SJSA1 (cell line): ENCODE measurements at places on chromosomes 1 and 21. TPM values are rescaled to one million over a fixed set of nuclear protein-coding genes. Genes with fewer than 3 reads are reported as not detected.

DNA sequence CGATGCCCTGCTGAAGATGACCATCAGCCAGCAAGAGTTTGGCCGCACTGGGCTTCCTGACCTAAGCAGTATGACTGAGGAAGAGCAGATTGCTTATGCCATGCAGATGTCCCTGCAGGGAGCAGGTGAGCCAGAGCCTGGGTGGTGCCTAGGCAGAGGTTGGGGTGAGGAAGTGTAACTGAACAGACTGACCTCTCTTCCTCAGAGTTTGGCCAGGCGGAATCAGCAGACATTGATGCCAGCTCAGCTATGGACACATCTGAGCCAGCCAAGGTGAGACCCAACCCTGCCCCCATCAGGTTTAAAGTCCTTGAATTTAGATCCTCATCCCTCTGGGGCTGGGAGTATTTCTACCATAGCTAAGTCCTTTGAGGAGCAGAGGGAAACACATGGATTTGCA is 11.8 kb downstream of the PSMD4 start:
- H3K36me3 ChIP-seq = peaks cover 73% of the 10 kb centered on the region
- DNase-seq = no peak
- no peak overlapping the region for H3K4me3 ChIP-seq
- no peaks in the 10 kb centered on the region for H3K4me1 ChIP-seq
- H3K27ac ChIP-seq = no peak overlapping the region
- no peaks in the 10 kb centered on the region for H3K27me3 ChIP-seq

- H3K36me3 ChIP-seq = no peaks in the 10 kb centered on the region
- DNase-seq = no peak
- no peak overlapping the region for H3K27ac ChIP-seq
- no peak overlapping the region for H3K4me3 ChIP-seq
Observed at GRCh38 chr1:184379111-184379752, 7.6 kb upstream of the C1orf21 start.

DNA sequence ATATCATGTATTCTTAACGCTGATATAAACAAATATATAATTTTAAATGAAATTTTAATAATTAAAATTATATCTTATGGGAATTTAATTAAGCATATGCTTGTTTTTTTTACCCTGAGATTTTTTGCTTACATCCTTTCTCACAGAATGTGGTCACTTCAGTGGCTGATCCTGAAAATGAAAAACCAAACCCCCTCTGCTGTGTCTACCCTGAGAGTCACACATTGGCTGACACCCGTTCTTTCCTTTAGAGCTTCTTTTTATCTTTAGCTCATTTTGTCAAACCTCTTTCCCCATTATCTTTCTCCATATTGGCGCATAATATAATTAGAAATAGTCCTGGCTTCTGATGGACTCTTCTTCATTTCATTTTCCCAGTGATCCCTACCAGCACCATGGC is 10.8 kb upstream of the CACYBP start:
- peaks cover 46% of the 10 kb centered on the region for H3K4me1 ChIP-seq
- no peaks in the 10 kb centered on the region for H3K27me3 ChIP-seq
- H3K4me3 ChIP-seq = no peak overlapping the region
- 0 out of 2 replicates have a peak overlapping the region, but pooled peaks have one; percentile 69 for H3K27ac ChIP-seq

GRCh38 chr1:178115260-178115659 is 21.4 kb downstream of the RASAL2 start:
- peaks cover 12% of the 10 kb centered on the region; the same call in 1 of the 2 replicates for H3K36me3 ChIP-seq
- no peaks in the 10 kb centered on the region for H3K27me3 ChIP-seq
- H3K27ac ChIP-seq = no peak overlapping the region
- 0 out of 2 replicates have a peak, but pooled peaks cover 6% of the 10 kb centered on the region for H3K4me1 ChIP-seq
- no peak overlapping the region for H3K4me3 ChIP-seq

DNA sequence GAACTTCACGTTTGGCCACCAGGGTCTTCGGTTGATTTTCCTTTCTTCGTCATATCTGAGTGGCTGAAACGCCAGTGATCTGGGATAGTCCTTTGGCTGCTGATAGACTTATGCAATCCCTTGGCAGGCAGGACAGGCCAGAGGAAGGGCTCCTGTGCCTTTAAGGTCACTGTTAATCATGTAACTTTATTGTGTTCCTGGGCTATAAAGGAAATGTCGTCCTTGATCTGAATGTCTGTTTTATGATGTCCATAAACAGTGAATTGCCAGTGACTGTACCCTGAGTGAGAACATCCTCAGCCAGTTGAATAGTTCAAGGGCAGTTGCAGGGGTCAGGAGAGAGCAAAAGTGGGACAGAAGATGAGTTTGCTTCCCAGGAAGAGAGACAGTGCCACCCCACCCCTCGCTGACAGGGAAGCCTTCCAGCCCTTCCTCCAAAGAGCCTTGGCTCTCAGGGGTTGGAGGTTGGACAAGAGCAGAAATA is 68.0 kb downstream of the PDE9A start:
- no peak for DNase-seq
- no peak overlapping the region for H3K27ac ChIP-seq
- H3K4me3 ChIP-seq = no peak overlapping the region
- peaks cover 59% of the 10 kb centered on the region for H3K4me1 ChIP-seq

GRCh38 chr1:212070720-212071302 is 35.3 kb downstream of the DTL start:
- no peak overlapping the region for H3K4me3 ChIP-seq
- DNase-seq = no peak

DNA sequence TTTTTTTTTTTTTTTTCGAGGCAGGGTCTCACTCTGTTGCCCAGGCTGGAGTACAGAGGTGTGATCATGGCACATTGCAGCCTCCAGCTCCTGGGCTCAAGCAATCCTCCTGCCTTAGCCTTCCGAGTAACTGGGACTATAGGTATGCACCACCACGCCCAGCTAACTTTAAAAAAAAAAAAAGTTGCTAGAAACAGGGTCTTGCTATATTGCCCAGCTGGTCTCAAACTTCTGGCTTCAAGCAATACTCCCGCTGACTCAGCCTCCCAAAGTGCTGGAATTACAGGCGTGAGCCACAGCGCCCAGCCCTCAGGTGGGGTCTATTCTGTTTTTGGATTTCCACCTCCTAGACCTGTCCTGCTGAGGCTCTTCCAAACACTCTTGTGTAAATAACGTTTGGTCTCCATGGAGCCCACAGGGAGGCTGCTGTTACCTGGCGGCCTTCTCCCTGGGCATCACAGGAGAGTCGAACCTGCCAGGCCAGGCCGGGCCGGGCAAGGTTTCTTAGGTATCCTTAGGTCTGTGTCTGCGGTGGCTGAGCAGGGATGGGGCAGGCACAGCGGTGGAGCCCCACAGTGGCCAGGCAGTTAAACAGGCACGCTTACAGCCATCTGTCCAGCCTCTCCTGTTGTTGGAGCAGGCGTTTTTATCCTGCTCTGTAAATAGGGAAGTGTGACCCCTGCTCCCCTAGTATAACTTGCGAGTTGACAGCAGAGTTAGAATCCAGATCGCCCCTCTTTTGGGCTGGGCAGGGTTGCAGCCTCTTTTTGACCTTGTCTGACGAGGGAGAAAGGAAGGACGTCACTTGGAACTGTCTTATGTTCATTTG is 18.8 kb downstream of the PLEKHM2 start:
- peaks cover 5% of the 10 kb centered on the region; the same call in 1 of the 2 replicates for H3K4me1 ChIP-seq
- no peak overlapping the region for H3K27ac ChIP-seq
- H3K27me3 ChIP-seq = no peaks in the 10 kb centered on the region
- H3K36me3 ChIP-seq = peaks cover 10% of the 10 kb centered on the region

DNA sequence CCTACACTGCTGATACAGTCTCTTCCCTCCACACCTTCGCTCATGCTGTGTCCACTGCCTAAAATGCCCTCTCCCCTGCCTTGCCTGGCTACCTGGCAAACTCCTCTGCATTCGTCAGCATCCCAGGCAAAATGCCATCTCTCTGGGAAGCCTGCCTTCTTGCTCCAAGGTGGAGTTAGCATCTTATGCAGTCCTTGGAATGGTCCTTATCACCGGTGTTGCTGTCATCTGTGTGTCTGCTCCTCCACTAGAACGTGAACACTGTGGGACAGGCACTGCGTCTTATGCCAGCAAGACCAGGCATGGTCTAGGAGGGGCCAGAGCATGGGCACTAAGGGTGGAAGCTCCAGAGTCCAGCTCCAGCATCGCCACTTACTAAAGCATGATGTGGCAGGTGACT is 211.8 kb downstream of the MATN1 start:
- no peak for DNase-seq
- H3K36me3 ChIP-seq = no peaks in the 10 kb centered on the region
- peak overlapping the region; percentile 38 for H3K27ac ChIP-seq
- H3K27me3 ChIP-seq = no peaks in the 10 kb centered on the region
- H3K4me3 ChIP-seq = no peak overlapping the region

DNA sequence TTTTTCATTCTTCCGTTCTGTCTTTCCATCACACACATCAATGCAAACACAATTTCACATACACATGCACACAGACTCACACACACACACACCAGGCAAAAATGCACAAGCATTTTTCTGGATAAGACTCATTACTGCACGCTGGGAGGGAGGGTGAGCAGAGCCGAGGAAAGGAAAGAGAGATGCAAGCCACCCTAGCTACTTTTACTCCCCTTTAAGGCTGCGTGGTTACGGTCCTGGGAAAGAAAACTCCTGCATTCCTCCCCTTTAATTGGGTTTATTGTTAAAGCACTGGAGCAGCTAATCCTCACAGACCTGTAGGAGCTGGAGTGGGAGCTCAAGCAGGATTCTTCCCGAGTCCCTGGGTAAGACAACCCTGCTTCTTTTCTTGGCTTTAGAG is at the start of gene CAMK1G:
Gene CAMK1G (plus strand): TSS at position 307 of the 400 bp plus-strand sequence. CDS start 11,270 bp downstream, outside the sequence.
- no peak within 1 kb of the TSS for H3K27ac ChIP-seq
- no peak for DNase-seq
- H3K27me3 ChIP-seq = peaks cover 23% of the 10 kb centered on the region
- H3K36me3 ChIP-seq = no peaks in the 10 kb centered on the region

GRCh38 chr1:108199781-108200686 is at the start of gene SLC25A24:
Gene SLC25A24, minus strand, starts transcription at chr1:108200343. Its CDS starts 205 bp downstream, at chr1:108200138.
- H3K27me3 ChIP-seq = no peaks in the 10 kb centered on the region; the same call in 1 of the 2 replicates
- peak within 1 kb of the TSS; percentile 96 for H3K4me3 ChIP-seq
- peak; percentile 89 for DNase-seq
- H3K27ac ChIP-seq = peak within 1 kb of the TSS; percentile 97
- peaks cover 20% of the 10 kb centered on the region for H3K4me1 ChIP-seq

DNA sequence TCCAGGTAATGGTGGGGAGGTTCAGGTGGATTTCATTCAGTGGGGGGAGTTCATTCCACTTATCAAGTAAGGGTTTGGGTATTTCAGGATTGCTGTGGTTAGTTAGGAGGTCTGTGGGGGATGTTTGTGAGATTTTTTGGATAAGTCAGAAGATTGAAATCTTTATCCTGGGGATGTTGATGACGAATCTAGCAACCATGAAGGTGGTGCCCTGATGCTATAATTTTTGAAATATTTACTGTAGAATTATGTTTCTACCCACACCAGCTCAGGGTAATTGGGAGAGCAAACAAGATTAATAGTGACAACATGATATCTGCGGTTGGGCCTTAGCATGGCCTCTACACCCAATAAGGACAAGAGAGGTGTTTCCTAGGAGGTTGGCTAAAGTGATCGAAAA is 28.3 kb downstream of the SUCO start:
- H3K27ac ChIP-seq = no peak overlapping the region
- H3K4me3 ChIP-seq = no peak overlapping the region
- H3K27me3 ChIP-seq = no peaks in the 10 kb centered on the region
- no peaks in the 10 kb centered on the region for H3K4me1 ChIP-seq
- H3K36me3 ChIP-seq = peaks cover 75% of the 10 kb centered on the region
- DNase-seq = no peak

DNA sequence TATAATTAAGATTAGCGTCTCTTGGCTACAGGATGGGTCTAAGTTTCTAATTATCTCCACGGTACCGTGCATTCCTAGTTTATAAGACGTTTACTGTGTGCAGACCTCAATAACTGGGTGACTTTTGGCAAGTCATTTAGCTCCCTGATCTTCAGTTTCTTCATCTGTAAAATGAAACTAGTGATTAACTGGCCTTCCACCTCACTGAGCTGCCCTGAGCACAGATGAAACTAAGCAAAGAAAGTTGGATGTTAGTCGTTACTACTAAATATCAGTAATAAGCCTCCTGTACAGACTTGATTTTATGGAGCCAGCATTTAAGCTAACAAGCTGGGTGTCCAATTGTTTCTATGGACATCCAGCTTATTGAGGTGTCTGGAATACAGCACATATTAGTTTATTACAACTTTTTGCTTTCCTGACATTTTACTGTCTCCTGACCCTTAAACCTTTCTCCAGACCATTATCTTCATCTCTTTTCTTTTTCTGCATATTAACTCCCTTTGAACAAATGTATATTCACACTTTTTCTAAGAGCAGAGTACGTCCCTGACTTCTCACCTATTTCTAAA is 1.1 kb downstream of the CR2 start:
- H3K4me1 ChIP-seq = peaks cover 6% of the 10 kb centered on the region; the same call in 1 of the 2 replicates
- H3K36me3 ChIP-seq = no peaks in the 10 kb centered on the region
- H3K27ac ChIP-seq = no peak overlapping the region
- DNase-seq = no peak
- H3K27me3 ChIP-seq = peaks cover 67% of the 10 kb centered on the region

- no peak within 1 kb of the TSS for H3K4me3 ChIP-seq
- no peaks in the 10 kb centered on the region; the same call in 1 of the 2 replicates for H3K4me1 ChIP-seq
- no peak within 1 kb of the TSS for H3K27ac ChIP-seq
Observed at GRCh38 chr1:110605901-110606656, at the start of gene KCNA2. Gene KCNA2, minus strand, starts transcription at chr1:110606358. Its CDS starts 1,576 bp downstream, at chr1:110604782.

GRCh38 chr1:31510304-31510703 is 66.0 kb upstream of the TINAGL1 start:
- H3K27me3 ChIP-seq = no peaks in the 10 kb centered on the region
- H3K27ac ChIP-seq = no peak overlapping the region
- H3K4me3 ChIP-seq = no peak overlapping the region
- H3K4me1 ChIP-seq = peaks cover 13% of the 10 kb centered on the region

The CAMTA1 gene
- 136 and 171 TPM in 2 replicates for total RNA-seq

The SLC26A9 gene
- total RNA-seq = not detected in 2 replicates

The CELA2B gene
- total RNA-seq = not detected in 2 replicates

The UBXN10 gene
- not detected in 2 replicates for total RNA-seq

The PGLYRP4 gene
- not detected in 2 replicates for total RNA-seq

The FAM177B gene
- not detected in 2 replicates for total RNA-seq

The JAM2 gene
- not detected in 2 replicates for total RNA-seq

The MAP3K7CL gene
- 5.3 and 11.7 TPM in 2 replicates for total RNA-seq

The LGR6 gene
- total RNA-seq = not detected in 2 replicates

The C1orf226 gene
- total RNA-seq = 0.37 and 6.0 TPM in 2 replicates

The USP25 gene
- 37.9 and 43.3 TPM in 2 replicates for total RNA-seq

The LCA5L gene
- 1.0 TPM in 1 of 2 replicates, not detected in the other for total RNA-seq
